Suppressor macrophage (primary cell): ENCODE measurements at places on chromosomes 6 and 20.

DNA sequence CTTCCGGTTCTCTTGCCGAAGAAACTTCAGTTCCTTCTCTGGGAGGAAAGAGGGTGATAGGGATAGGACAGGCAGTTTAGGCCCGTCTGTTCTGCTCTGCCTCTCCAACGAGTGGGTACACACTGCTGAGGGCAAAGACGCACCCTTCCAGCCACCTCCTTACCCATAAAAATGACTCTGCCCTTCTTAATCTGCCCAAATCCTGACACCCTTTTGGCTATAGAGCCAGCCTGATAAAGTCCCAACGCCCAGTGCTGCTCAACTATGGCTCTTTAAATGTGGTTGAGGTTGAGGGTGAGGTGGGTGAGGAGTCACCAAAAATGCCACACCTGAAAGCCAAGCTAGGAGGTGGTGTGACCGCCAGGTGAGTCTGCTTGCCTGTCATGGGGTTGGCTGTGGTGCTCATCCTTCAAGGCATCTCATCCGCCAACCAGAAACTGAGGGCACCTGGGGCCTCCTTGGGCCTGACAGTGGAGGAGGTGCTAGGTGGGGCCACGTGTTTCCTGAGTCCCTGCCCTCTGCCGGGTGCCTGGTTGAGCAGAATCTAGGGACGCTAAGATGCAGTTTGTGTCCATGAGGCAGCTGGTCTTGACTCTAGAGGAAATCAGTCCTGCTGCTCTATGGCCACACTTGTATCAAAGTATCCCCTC, 16.3 kb downstream of the CCDC167 start:
- no peak for DNase-seq

DNA sequence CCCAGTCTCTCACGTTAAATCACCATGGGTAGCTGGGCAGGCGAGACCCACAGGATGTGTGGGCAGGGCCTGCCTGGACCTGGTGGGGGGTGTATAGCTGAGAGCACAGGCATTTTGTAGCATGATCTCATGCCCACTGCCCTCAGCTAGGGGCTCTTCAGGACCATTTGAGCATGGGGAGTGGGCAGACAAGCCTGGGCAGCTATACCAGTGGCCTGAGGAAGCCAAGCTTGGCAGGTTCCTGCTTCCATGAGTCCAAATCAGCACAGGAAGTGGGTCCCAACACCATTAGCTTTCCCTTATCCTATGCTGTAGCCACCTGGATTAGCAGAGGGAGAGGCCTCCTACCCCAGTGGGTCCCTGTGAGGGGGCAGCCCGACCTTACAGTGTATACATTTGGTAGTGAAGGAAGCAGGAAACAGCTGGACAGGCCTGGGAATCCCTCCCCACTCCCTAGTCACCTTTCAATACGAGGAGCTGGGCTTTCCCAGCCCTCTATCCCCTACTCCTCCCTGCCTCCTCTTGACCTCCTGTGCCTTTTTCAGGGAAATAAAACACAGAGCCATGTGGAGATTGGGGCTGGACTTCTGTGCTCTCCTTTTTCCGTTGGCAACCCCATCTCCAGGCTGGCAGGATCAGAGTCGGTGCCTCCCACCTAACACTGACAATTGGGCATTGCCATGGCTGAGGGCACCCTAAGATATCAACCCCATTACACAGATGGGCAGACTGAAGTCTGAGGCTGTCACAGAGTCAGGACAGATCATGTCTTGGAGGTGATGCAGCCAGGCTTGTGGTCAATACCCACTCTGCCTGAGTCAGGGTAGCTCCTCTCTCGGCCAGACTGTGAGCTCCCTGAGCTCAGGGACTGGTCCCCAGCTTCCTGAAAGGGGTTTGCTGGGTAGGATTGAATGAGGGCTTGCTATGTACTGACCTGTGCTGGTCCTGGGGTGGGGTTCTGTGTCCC, 59.8 kb downstream of the MRPL14 start:
- DNase-seq = no peak

- DNase-seq = no peak
Measured at GRCh38 chr6:34213772-34214171, 22.9 kb upstream of the HMGA1 start.

- DNase-seq = peak; percentile 95
Measured at GRCh38 chr6:31834367-31835250, 7.1 kb downstream of the HSPA1B start.

DNA sequence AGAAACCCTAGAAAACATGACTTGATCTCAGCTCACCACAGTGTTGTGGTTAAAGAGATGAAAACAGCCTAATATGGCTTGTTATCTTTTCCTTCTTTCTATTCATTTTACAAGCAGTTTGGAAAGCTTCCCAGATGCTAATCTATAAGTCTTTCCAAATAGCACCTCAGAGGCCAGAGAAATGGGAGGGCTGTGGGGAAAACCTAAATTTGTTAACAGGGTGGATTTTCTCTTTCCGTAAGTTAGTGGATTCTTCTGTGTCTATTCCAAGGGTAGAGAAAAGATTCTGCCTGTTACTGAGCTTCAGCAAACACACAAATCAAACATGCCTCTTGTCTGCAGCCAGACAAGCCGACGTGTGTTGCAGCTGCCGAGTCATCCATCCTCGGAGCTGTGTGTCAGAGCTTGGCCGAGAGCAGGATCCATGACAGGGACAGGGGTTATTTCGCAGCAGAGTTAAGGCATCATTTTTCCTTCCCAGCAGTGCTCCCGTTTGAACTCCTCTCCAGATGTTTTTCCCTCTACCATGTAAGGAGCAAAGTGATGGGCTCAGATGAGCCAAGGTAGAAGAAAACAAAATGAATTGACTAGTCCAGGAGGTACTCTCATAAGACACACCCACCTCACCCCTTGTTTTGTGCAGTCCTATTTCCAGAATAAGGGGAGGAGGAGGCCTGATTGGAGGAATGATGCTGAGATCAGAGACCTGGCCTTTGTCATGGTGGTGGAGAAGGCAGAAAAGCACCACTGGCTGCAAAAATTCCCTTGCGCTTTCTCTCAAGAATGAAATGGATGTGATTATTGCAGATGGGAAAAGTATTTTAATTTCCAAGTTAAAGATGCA, 560.0 kb downstream of the C6orf118 start:
- DNase-seq = no peak

DNA sequence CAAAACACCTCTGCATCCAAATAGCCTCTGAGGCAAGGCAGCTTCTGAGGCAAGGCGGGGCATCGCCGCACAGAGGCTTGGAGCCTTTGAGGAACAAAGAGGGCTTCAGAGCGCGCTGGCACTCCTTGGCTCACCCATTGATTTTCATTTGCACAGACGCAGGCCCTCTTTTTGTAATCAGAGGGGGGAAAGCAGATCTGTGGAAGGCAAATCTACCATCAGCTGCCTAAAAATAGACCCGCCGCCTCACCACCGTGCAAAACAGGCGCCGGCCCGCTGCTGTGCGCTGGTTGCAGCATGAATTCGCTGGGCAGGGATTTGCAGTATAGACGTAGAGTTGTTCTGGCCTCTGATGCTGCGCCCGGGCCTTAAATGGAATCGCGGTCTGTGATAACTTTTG, 69.9 kb upstream of the STMND1 start:
- DNase-seq = no peak

- DNase-seq = no peak
Measured at GRCh38 chr6:87658516-87658915, 43.5 kb downstream of the AKIRIN2 start.

DNA sequence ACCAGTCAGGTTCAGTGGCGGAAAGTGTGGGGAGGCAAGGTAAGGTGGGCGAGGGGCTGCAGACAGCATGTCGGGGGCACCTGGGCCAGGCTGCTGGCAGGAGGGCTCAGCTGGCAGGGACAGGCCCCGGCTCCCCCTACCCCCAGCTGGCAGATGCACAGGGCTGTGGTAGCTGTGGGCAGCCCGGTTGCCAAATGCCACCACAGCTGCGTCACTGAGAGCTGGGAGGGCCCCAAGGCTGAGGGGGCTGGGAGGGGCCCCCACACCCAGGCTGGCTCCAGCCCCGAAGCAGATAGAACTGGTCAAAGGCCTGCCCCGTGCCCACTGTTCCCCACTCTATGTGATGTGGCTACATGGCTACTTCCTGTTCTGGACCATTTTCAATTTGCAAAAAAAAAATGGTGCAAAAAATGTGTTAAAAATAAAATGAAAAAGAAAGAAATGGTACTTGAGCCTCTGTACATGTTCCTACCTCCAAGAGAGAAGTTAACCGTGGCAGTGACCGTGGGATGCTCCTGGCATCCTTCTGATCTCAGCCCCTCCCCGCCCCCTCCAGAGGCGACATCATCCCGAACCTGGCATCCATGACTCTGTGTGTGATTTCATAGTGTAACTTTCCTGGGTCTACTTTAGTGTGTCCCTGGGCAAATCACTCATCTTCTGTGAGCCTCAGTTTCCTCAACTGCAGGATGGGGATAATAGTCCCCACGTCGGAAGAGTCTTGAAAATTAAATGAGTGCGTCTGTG, 64.4 kb downstream of the UBE2V1 start:
- peak; percentile 34 for DNase-seq

DNA sequence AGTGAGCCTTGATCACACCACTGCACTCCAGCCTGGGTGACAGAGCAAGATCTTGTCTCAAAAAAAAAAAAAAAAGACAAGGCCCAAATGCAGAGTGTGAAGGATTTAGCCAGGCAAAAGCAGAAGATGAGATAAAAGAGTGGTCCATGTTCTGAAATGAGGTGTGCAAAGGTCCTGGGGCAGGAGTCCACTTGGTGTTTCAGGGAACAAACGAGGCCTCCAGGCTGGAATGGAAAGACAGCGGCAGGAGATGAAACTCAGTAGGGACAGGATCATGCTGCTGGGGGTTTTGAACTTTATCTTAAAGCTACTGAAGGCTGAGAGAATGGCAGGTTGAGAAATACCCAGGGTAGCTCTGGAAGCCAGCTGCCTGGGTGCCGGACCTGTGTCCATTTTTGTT, 178.2 kb downstream of the ZMYND8 start:
- no peak for DNase-seq

DNA sequence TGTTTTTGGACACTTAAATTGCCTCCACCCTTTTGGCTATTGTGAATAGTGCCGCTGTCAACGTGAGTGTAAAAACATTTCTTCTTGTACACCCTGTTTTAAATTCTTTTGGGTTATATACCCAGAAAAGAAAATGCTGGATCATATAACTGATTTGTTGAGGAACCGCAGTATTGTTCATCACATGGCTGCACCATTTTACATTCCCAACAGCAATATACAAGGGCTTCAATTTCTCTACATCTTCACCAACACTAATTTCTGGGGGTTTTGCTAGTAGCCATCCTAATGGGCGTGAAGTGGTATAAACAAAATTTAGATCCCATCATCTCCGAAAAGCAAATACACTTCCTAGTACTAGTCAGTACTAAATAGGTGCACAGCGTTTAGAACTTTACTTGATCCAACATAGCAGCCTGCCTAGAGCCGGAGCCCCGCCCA, 579 bp upstream of the BPHL start:
- no peak for DNase-seq

DNA sequence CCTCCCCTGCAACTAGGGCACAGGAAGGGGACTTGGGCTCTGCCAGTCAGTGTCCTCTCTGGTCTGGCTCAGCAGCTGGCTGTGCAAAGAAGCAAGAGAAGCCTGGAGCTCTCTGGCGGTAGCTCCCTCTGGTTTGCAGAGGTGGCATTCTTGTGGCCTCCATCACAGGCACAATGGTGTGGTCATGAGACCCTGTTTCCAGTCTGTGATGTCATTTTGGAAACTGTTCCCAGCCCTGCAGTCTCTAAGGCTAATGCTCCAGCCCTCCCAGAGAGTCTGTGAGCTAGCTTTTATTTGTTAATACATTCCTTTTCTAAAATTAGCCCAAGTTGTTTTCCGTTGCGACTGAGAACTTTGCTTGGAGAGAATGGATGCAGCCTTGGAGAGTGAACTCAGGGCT, 69.5 kb upstream of the FOXQ1 start:
- no peak for DNase-seq
